ENCODE measurements at places on chromosomes 16 and 17.

DNA sequence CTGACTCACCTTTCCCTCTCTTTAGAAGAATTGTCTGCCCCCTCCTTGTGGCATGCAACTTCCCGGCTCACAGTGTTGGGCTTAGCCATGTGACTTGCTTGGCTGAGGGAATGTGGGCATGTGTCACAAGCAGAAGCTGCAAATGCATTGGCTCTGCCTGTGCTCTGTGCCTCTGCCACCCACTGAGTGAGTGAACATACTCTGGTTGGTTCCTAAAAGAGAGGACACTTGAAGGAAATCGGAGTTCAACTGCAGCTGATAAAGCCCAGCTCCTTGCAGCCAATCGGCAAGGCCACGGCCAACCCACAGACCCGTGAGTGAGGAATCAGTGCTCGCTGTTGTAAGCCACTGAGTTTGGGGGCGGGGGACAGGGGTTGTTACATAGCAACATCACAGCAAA lies 10.9 kb upstream of the GINS2 start:
- DNase-seq = no peak

GRCh38 chr17:17710728-17711541 lies 29.7 kb downstream of the RAI1 start:
- DNase-seq = no peak

DNA sequence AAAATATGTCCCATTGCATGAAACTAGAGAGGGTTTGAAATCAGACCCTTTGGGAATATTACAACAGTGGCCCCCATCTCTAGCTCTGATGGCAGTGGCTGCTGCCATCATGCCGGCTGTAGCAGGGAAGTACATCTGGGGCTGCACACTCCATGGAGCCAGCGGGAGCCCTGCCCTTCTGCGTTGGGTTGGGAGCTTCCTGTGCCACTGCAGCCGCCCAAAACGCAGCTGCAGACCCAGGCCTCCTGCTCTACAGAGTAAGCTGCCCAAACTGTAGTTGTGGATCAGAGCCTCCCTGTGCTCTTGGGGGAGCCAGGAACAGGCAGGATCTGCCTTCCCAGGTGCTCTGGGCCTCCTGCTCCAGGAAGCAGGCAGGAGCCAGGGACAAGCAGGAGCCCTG lies 450.0 kb downstream of the HS3ST3B1 start:
- no peak for DNase-seq

- DNase-seq = no peak
These were observed 10.4 kb upstream of the MARCHF10 start for GRCh38 chr17:62818526-62818925.

GRCh38 chr16:77723108-77723514 lies 797 bp downstream of the NUDT7 start:
- no peak for DNase-seq

Data from NCI-H2029 treated with DMSO at 0.1 percent for 48 hours (cell line).